ENCODE measurements at places on chromosomes 5 and 9.

GRCh38 chr5:40687321-40687720 is 7.6 kb downstream of the PTGER4 start:
- no peak for DNase-seq

DNA sequence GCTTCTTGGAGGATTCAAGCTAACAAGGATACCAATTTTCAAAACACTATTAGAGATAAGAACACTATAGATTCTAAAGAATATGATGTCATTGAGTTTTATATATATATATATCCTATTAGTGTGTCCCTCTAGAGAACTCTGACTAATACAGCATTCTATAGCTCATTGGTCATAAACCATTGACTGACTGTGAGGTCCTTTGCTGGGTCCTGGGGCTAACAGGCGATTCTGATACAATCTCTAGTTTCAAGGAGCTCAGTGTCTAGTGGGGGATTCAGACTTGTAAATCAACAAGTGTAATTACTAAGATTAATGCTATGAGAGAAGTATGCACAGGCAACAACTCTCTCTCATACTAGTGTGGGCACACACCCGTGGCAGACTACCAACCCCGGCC is 234.5 kb downstream of the DENND1A start:
- no peak for DNase-seq

GRCh38 chr9:122562134-122562760 is 9.3 kb downstream of the OR1N2 start:
- DNase-seq = no peak

DNA sequence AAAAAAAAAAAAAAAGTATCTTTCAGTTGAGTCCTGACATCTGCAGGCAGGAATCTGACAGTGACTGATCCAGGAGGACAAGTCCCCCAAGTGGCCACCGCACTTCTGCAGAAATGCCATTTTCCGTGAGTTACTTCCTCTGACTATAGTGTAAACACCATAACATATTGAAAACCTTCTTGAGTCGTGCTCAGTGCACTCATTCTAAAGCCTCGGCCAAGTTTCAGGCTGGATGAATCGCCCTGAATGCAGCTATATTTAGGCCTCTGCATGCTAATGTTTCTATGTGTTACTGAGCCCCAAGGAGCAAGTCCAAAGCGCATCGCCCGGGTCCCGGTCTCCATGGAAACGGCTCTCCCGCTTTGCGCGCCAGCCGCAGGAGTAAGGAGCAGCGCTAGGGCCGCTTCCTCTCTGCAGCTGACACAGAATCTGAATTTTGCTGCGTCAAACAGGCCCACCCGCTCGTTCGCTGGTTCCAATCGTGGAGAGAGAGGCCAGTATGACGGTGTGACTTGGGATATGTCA is 335.4 kb downstream of the MSX2 start:
- peak; percentile 10 for DNase-seq

DNA sequence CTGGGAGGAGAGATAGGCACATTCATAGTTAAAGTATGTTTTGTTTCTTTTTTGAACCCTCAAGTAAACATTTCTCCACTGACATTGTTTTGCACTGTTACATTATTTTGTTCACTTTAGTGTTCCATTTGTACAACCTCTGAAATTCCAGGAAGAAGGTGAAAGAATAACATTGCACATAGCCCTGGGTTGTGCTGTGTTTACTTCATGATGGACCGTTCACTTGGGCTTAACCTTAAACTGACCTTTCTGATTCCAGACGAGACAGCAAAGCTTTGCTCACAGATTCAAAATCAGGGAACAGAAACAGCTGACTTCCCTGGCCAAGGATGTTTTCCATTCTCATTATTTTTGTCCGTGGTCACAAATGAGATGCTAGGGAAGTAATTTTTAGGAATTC is 42.8 kb upstream of the GDNF start:
- no peak for DNase-seq

DNA sequence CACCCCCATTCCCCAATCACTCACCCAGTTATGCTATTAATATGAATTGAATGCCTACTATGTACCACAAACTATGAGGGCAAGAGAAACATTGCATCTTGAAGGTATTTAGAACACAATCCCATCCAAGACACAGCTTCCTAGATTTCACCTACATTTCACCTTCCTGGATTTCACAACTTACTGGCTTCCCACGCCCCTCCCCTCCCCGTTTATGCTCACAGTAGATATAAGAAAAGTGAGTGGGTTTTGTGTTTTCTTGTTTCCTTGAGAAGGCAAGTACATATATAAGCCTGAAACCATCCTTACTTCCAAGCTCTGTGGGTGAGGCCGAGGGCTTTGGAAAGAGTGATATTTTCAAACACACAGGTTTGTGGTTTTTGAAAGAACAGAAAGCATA is 465.0 kb downstream of the BNC2 start:
- no peak for DNase-seq

DNA sequence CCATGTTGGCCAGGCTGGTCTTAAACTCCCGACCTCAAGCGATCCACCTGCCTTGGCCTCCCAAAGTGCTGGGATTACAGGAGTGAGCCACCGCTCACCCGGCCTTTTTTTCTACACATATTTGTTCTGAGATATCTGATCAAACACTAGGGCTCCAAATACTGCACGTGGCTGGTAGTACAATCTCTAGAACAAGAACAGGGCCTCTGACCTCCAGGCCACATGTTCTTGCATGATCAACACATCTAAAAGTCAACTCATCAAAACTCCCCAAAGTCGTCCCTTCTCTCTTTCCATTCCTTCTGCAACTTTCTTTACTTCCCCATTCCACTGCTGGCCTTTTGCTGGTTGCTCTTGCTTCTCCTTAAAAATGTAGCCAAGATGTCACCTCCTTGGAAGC is 113.3 kb upstream of the LHFPL2 start:
- no peak for DNase-seq

GRCh38 chr9:134099123-134099761 is 31.4 kb upstream of the BRD3 start:
- peak; percentile 64 for DNase-seq

GRCh38 chr9:15572200-15572770 is 19.4 kb downstream of the CCDC171 start:
- DNase-seq = no peak

DNA sequence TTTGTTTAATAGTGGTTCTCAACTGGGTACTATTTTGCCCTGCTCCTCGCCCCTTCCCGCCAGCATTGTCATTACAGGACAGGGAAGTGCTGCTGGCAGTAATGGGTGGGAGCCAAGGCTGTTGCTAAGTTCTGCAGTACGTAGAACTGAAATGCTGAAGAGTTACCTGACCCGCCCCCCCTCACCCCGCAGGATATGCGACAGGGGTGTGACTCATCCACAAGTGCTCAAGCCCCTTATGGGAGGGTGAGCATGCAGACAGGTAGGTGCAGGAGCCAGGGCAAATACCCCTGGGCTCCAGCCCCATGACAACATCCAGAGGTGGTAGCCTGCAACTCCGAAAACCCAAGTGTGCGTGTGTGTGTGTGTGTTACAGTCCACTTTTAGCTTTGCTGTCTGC is 35.7 kb downstream of the LRRC70 start:
- DNase-seq = no peak

DNA sequence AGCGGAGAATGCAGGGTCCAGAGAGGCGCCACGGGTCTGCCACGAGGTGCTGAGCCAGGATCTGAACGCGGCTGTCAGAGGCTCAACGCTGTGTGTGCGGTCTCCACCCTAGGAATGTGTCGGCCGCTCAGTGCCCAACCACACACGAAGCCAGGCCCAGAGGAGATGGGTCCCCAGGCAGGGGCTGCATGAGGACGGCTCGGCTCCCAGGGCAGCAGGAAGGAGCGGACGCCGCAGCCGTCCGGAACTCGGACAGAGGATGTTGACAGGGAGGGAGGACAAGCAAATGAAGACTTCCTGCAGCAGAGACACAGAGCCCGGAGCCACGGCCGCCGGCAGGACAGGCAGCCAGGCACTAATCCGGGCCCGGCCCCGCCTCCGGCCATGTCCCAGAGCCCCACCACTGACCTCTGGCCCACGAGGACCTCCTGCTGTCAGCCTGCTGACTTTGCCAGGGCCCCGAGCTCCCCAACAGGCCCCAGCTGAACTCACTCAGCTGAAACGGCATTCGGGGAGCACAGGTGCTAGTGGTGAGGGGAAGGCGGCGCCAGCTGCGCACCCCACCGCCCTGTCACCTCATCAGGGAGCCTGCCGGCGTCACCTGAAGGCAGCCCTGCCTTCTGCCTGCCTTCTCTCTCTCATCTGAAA is 12.7 kb downstream of the VAV2 start:
- no peak for DNase-seq

GRCh38 chr9:135666534-135667462 is 3.7 kb downstream of the LCN9 start:
- DNase-seq = no peak

DNA sequence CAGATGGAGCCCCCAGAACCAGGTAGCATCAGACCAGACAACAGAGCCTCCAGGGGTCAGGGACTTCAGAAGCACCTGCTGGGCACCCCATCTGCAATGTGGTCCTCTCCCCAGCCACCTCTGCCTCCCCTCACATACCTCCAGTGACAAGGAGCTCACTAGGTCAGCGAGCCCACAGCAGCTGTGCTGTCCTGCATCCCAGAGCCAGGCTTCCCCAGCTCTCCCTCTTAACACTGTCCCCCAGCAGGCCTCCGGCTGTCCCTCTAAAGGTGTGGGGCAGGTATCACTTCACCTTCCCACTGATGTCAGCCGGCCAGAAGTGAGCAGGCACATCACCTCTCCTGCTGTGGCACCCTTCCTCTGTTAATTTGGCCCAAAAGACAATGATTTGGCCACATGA is 83.6 kb downstream of the LMX1B start:
- DNase-seq = no peak

GRCh38 chr5:174624733-174625522 is 99.5 kb upstream of the MSX2 start:
- no peak for DNase-seq

DNA sequence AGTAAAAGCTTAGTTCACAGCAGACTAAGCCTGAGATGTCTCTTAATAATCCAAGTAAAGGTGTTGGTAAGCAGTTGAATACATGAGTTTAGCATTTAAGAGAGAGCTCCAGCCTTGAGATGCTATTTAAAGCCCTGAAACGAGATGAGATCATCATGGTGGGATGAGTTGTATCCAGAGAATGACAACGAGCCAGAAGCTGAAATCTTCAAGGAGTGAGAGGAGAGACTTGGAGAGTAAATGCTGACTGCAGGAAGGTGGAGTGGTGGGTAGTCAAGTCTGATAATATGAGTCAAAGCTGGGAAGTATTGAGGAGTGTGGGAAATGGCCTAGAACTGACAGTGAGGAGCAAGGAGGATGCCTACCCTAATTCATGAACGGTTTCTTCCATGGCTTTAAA is 53.7 kb downstream of the PLAC8L1 start:
- DNase-seq = no peak

DNA sequence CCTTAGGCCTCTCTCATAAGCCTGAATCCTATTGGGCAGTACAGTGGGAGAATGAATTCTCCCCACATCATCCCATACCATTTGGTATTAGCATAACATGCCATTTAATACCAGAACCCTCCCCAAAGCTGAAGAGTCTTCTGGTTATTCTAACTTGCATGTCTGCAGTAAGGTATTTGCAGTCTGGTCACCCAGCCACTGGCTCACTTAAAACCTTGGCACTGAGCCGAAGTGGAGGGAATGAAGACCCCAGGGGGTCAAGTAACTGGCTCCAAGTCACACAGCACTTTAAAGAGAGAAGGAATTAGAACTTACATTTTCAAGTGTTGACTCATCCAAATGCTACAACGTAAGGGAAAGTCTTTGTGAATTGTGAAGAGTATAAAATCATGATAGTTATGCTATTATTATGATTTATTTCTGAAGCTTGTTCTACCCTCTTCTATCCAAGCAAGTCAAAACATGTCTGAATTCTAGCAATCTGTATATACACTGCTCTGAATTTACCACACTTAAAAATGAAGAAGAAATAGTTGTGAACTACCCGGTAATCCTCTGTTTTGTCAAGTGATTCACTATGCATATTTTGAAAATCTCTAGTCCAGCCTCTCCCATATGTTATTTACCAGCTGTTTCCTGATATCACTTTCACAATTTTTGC is 28.5 kb downstream of the GLRA1 start:
- DNase-seq = no peak

- DNase-seq = no peak
These were observed 354.1 kb upstream of the RFX3 start for GRCh38 chr9:3879726-3880505.

- no peak for DNase-seq
These were observed 396.3 kb downstream of the KDM4C start for GRCh38 chr9:7154003-7154619.

DNA sequence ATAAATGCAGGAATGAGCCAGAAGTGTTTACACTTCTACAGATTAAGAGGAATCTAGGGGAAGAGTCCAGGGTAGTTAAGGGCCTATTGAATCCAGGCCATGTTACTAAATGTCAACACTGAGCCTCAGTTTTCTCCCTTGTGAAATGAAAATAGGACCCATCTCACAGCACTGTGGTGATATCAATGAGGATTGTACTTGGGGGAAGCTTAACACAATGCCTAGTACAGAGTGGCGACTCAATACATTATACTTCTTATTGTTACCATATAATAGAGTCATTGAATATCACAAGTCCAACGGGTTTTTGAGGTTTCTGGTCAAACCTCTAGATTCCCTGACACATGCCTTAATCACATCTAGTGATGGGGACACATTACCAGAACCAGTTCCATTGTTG is 4.6 kb downstream of the TRUB2 start:
- DNase-seq = no peak

GRCh38 chr9:18795947-18796671 is 236.9 kb downstream of the SAXO1 start:
- no peak for DNase-seq

GRCh38 chr9:13790055-13790454 is 510.6 kb upstream of the MPDZ start:
- DNase-seq = no peak

DNA sequence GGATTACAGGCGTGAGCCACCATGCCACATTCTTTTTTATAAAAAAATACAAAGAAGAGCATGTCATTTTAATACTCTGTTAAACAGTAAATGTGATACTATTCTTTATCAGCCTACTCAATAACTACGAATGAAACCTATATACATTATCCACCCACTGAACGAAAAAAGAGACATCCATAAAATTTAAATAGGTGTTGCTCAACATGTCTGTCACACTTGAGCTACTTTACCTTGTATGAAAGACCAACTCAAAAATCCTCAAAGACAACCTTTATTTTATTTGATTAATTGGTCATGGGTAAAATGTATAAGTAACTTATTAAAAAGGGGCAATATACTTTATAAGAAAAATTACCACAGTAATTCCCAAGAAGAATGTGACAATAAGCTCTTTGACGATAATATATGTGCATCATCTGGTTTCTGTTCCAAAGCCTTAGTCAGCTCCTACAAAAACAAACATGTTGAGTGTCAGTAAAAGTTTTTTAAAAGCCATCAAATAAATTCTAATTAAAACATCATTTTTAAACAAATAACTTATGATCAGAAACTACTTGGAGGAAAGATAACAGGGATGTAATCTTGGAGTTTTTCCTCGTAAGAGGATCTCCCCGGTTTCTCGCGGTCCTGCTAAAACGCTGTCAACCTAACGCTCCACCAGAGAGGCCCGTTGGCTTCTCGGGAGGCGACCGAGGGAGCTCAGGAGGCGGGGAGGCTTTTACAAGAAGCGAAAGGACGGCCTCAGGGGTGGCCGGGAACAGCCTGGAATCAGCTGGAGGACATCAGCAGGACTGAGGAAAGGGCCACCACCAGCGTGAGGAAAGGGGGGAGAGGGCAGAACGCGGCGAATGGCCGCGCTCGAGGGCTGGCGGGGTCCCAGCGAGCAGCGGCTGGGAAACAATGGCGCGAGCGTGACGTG is 13.5 kb upstream of the ANKRD18B start:
- DNase-seq = peak; percentile 38

Measured in activated CD4-positive, alpha-beta T cell treated with anti-CD3 and anti-CD28 coated beads, Interleukin-2, Interleukin-4, amounts not matched to agents 100 ng/mL and 50 ng/mL, durations not matched to agents 16 hours and 8 hours (primary cell).